ENCODE measurements at places on chromosomes 1 and 21.

- peak; percentile 92 for DNase-seq
These were observed 16.3 kb upstream of the CDK18 start for GRCh38 chr1:205488074-205488723.

- DNase-seq: no peak
These were observed 31.5 kb downstream of the TMCO1 start for GRCh38 chr1:165737196-165737595.

DNA sequence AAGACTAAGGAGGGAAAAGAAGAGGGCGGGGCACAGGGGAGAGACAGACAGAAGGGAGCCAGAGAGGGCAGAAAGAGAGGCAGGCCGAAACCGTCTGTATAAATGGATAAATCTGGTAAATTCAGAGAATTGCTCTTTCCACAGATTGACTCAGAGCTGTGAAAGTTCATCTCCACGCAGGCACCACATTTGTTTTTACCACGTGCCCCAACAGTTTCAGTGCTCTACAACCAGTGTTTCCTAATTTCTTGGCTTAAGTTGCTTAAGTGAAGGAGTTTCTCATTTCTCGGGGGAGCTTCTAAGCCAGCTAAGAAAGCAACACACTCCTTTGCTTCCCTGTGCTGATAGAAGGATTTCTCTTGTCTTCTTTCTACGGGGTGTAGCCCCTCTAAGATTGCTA lies 87.1 kb downstream of the ENAH start:
- DNase-seq: peak; percentile 76

DNA sequence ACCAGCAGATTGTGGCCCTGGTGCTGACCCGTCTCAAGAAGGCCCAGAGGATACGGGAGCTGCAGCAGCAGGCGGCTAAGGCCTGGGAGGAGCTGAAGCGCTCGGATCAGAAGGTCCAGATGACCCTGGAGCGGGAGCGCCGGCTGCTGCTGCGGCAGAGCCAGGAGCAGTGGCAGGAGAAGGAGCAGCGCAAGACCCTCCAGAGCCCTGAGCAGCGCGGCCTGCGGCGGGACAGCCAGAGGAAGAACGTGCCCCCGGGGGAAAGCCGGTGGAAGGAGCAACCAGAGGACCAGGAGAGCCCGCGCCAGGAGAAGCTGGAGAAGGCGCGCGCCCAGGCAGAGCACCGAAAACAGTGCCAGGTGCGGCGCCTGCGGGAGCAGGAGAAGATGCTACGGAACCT lies 1.0 kb downstream of the CCDC185 start:
- no peak for DNase-seq

- no peak for DNase-seq
These were observed 1.7 kb downstream of the SOAT1 start for GRCh38 chr1:179295164-179295755.

DNA sequence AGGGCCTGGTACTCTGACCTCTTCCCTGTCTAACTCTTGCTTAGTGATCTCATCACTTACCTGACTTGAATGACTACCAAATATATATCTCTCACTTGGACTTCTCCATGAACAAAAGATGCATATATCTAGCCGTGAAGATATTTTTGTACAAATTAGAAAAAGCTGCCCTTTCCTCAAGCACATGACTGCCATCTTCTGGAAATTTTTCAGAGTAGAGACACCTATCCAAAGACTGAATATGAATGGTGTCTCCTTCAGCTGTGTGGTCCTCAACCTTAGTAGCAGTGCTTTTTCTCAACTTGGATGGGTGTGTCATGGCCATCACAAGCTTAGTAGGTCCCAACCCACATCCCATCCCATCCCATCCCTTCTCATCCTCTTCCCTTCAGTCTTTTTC lies 142.3 kb downstream of the DNM3 start:
- DNase-seq: peak; percentile 23

DNA sequence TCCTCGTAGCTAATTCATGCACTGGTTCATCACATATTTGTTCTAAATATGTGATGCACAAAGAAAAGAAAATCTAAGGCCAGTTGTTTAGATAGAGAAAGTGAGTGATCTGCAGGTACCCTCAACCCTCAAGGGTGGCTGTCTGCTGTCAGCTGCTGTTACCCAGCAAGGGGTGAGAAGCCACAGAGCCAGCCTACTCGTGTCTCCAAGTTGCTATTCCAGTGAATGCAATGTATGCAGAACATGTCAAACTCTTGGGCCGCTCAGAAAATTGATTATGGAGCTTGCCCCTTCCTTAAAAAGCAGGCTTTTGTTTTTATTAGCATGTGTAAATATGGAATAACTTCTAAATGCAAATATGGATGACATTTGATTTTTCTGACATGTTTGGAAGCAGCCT lies 336.3 kb upstream of the ST6GALNAC5 start:
- DNase-seq: peak; percentile 26

DNA sequence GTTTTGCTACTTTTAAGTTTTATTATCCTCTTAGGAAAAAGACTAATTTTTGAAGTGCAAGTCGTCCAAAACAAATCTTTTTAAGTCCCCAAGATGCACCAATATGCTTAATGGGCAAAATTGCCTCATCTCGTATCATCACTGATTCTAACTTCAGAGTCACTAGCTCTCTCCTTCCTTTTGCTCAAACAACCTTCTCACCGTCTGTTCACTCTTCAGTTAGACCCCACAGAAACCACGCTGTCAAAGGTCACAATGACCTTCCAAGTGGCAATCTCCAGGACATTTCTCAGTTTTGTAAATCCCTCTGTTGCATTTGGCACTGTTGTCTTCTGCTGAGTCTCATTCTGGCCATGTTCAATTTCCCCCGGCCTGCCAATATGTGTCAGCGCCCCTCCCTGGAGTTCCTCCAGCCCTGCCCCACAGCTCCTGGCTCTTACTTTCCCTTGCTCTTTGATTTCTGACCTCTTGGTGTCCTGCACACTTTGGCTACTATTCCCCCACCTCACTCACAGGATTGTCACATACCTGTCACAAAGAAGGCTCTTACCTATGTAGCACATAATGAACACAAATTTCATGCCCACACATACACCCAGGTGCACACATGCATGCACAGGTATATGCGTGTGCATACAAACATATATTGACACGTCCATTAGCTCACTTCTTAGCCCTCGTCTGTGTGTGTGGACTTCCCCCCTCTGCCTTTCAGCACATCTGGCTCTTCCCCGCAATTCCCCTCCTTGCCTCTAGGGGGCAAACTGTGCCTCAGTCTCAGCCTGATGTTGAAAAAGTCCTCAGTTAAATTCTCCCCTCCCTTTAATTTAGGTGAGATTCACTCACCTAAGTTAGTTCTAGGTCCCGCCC lies 354.0 kb upstream of the DUSP10 start:
- DNase-seq: peak; percentile 72

GRCh38 chr1:200075938-200076546 lies 48.5 kb downstream of the NR5A2 start:
- peak; percentile 25 for DNase-seq

GRCh38 chr1:61012341-61012761 lies 70.0 kb upstream of the NFIA start:
- DNase-seq: peak; percentile 18

DNA sequence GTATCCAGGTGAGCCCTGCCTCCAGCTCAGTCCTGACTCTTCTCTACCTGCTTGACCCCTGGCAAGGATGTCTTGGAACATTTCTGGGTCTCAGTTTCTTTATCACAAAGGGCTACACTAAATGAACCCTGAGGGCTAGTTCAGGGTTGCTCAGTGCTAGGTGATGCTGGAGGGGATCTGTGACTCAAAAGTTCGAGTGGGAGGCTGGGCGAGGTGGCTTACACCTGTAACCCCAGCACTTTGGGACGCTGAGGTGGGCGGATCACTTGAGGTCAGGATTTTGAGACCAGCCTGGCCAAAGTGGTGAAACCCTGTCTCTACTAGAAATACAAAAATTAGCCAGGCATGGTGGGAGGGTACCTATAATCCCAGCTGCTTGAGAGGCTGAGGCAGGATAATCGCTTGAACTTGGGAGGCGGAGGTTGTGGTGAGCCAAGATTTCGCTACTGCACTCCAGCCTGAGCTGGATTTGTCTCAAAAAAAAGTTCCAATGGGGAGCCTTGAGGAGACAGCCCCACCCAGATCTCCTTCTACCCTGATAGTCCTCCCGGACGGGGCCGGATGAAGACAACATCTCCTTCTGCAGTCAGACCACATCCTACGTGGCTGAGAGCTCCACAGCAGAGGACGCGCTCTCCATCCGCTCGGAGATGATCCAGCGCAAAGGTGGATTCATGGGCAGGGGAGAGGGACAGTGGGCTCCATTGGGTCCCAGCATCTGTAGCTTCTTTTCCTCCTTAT lies 48.9 kb downstream of the YARS1 start:
- DNase-seq: peak; percentile 46

GRCh38 chr1:27872802-27873551 lies 633 bp downstream of the THEMIS2 start:
- no peak for DNase-seq

GRCh38 chr1:12194666-12195216 lies 27.9 kb downstream of the TNFRSF1B start:
- no peak for DNase-seq

GRCh38 chr1:71593523-71593922 lies 512.7 kb upstream of the ZRANB2 start:
- peak; percentile 22 for DNase-seq

- DNase-seq: no peak
These were observed at the start of gene TNFRSF14 for GRCh38 chr1:2556277-2556677. Gene TNFRSF14 (plus strand): TSS chr1:2556371. CDS start chr1:2556665, 294 bp downstream.

GRCh38 chr1:41537788-41538351 lies 53.4 kb upstream of the EDN2 start:
- DNase-seq: no peak

GRCh38 chr1:29270929-29271521 lies 34.7 kb downstream of the PTPRU start:
- no peak for DNase-seq

DNA sequence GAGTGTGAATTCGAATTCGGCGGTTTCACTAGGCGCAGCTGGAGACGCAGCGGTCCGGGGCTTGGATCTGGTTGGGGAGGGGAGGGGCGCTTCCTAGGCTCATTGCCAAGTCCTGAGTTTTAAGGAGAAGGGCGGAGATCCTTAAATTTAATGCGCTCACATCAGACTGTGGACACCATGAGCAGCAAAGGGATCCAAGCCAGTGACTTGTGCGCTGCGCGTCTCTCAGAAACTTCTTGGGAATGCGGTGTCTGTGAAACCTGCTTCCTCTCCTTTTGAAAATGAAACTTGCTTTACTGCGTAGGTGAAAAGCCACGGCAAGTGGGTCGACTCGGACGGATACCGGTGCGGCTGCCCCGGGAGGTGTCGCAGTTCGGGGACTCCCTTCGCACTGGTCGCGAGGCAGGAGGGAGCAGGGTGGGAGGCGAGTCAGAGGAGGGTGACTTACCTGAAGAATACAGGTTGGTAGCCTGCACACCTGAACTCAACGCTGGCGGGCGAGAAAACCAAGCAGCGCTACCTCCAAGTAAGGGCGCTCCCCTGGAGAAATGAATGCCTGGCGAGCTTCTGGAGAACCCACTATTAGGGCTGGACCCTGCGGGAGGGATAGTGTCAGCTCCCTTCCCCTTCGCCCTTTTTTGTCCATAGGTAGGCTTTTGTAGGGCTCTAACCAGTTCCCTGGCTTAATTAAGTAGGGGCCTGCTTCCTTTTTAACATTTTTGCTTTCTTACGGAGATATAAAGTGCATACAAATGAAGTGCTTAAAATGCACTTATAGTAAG lies 992 bp downstream of the TENT5C start:
- DNase-seq: peak; percentile 53

- peak; percentile 82 for DNase-seq
These were observed 3.3 kb downstream of the CASZ1 start for GRCh38 chr1:10793129-10793651.

GRCh38 chr1:66450043-66450514 lies 83.9 kb upstream of the SGIP1 start:
- DNase-seq: peak; percentile 92

GRCh38 chr1:160257411-160258015 lies 4.8 kb downstream of the DCAF8 start:
- DNase-seq: peak; percentile 77

- no peak for DNase-seq
These were observed 8.0 kb upstream of the MACF1 start for GRCh38 chr1:39196244-39197215.

- peak; percentile 35 for DNase-seq
These were observed 25.3 kb upstream of the SIPA1L2 start for GRCh38 chr1:232655028-232655745.

GRCh38 chr1:27332536-27333281 lies 9.1 kb upstream of the SYTL1 start:
- DNase-seq: peak; percentile 81

DNA sequence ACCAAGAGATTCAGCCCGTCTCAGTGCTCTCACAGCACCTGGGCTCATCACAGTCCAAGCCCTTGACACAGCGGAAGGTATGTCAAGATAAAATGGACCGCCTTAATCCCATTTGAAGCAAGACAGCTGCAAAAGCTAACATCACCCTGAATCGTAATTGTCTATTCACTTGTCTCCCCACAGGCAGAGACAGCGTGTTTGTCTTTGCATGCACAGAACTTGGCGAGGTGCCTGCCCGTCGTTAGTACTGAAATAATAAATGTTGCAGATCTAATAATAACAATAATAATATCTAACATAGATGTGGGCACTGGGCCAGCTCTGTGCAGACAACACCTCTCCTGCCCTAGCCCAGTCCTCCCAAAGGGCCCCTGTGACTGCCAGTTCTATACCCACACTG lies 271.7 kb downstream of the NPHP4 start:
- DNase-seq: peak; percentile 15

DNA sequence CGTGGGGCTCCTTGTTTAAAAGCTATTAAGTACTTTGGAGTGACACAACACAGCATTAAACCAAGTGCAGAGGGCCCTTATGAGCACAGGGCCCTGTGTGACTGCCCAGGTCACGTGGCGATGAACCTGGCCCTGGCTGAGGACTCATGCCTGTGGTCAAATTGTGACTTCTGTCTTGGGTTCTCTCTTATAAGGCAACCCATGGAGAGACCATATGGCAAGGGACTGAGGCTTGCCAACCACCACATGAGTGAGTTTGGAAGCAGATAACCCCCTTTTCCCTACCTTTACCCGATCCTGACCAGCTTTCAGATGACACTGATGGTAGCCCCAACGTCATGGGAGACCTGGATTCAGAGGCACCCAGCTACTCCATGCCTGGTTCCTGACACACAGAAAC lies 140.5 kb downstream of the ZBTB18 start:
- DNase-seq: no peak

DNA sequence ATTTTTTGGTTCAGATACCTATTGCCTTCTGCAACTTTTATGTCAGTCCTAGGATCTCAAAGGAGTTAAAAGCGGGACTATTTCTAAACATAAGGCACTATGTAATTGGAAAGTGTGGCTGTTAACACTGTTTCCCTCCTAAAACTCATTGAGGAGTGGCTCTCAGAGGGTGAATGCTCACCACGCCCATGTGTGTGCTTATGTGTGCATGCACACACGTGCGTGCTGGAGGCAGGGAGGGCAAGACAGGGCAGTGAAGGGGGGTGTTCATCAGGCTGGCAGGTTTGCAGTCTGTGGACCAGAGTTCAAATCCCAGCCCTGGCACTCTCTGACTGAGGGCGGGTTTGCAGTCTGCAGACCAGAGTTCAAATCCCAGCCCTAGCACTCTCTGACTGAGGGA lies 22.4 kb downstream of the KCNAB2 start:
- DNase-seq: no peak

- no peak for DNase-seq
These were observed 56.5 kb upstream of the CTPS1 start for GRCh38 chr1:40922969-40923368.

Data from NCI-H82 (cell line).